Posterior vena cava (tissue), 2 donors: ENCODE measurements at places on chromosomes 2 and 18. TPM values are rescaled to one million over a fixed set of nuclear protein-coding genes. Genes with fewer than 3 reads are reported as not detected.

DNA sequence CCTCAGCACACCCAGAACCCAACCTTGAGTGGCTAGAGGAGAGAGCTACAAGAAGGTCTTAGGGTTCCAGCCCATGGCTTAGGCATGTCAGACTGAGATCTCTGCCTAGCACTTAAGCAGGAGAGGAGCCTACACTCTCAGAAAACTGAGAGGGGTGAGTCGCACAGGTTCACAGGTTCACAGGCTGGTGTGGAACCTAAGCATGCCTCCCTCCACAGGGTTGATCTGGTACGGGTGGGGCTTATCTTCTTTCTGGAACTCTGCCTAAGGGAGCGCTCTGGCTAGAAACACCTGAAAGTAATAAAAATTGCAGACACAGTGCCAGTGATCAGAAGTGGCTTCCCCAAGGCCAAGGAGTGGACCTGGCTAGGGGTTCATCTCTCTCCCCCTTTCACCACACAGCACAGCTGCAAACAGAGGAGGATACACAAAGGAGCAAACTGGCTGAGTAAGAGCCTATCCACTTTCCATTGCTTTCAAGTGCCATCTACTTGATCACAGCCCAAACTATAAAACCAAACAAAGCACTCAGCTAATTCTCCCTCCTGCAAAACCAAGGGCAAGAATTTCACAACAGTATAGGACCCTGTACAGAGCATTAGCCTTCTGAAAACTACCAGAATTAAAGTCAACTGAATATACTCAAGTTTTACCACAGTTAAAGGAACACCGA lies 481.9 kb upstream of the SETBP1 start:
- DNase-seq, result no peak

DNA sequence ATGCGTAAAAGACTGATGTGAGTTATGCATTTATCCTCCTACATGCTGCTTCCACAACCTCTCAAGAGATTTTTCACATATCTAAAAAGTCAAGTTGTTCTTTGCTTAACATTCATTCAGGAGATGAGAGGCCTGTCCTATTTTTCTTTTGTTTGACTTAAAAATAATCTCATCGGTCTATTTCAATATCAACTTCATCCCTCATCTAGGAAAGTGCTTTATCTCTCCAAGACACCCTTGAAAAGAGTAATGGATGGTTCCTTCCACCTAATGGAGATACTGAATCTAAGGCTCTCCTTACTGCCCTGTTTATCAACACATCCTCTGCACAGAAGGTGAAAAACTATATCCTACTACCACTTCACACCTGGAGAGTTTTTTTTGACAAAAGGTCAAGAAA lies 2.4 kb downstream of the NFE2L2 start:
- no peak for DNase-seq

GRCh38 chr2:219314804-219315468 lies 5.7 kb upstream of the PTPRN start:
- no peak for DNase-seq

GRCh38 chr2:29691391-29691950 lies 229.9 kb downstream of the ALK start:
- no peak for DNase-seq

DNA sequence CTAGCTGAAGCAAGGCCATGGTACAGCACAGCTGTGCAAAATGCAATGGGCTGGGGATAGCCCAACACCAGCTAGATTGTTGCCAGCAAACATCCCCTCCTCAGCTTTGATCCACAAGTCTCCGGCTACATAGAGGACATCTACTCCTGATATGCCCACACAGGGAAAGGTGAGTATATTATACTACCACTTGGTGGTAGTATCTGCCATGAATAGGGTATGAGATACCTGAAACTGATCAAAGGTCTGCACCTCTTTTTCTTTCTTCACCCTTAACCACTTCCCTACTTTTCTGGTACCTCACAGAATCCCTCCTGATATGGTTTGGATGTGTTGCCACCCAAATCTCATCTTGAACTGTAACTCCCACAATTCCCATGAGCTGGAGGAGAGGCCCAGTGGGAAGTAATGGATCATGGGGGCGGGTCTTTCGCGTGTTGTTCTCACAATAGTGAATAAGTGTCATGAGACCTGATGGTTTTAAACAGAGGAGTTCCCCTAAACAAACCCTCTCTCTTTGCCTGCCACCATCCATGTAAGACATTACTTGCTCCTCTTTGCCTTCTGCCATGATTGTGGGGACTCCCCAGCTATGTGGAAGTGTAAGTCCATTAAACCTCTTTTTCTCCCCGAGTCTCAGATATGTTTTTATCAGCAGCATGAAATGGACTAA lies 279.6 kb downstream of the TXNL1 start:
- no peak for DNase-seq

GRCh38 chr2:71502941-71503738 lies 49.8 kb downstream of the DYSF start:
- DNase-seq, result peak; percentile 46

The CHRND gene
- not detected for total RNA-seq
